ENCODE measurements at places on chromosomes 2 and 18.

DNA sequence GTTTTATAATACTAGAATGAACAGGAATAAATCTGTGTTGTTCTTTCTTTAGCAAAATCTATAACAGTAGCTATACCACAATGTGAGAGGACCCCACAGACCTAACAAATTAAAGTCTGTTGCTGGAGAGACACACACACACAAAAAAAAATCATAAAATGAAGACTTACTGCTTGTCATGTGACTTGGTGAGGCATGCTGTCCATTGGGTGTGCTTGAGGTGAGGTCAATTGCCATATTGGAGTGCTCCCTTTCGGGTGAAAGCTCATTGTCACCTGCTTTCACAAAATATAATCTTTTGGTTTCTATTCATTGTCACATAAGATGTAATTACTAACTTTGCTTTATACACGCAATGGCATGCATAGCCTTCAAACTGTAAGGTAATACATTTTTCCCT lies 3.9 kb downstream of the IKZF2 start:
- no peak for DNase-seq

GRCh38 chr2:110863726-110864125 lies 131.4 kb downstream of the ACOXL start:
- DNase-seq: no peak

- no peak for DNase-seq
Measured at GRCh38 chr2:99949963-99950362, 192.4 kb downstream of the AFF3 start.

DNA sequence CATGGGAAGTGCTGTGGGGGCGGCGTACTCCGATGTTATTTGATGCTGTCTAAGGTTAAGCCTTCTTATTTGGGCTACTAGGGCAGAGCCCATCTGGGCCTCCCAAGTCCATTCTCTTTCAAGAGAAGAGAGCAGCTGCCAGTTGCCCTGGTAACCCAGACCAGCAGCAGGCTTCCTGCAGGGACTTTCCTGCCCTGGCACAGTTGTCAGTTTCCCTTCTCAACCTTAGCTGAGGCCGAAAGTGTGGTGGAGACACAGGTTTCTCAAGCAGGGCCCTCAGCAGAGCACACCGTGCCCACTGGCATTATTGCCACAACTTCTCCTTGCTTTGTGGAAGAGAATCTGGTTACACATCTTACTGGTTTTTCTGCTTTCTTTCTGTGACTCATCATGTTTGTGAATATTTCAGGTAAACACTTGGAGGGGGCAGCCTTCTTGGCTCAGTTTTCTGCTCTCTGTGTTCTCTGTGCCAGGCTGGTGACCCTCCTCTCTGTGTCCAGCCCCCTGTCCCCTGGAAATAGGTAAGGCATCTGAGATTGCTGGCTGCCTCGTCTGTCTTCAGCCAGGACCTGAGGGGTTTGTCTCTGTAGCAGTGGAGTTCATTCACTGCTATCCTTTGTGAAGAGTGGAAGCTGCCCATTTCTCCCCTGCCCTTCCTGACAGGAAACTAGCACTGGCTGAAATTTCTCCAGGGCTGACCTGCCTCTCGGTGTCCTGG lies 111.0 kb downstream of the B3GNT2 start:
- peak; percentile 18 for DNase-seq

- DNase-seq: no peak
Measured at GRCh38 chr2:216992056-216992675, 132.3 kb upstream of the TNP1 start.

All from midbrain (tissue), 1 donor.